Camera-type eye (tissue), 1 donor: ENCODE measurements at places on chromosomes 16 and 17. TPM values are rescaled to one million over a fixed set of nuclear protein-coding genes. Genes with fewer than 3 reads are reported as not detected.

The KCNH4 gene
- total RNA-seq, result not detected

The KRT33A gene
- not detected for total RNA-seq

The CD300LB gene
- 0.71 TPM for total RNA-seq

The KRT14 gene
- 51.0 TPM for total RNA-seq

The KRTAP9-8 gene
- total RNA-seq, result 0.44 TPM

The HSPB9 gene
- not detected for total RNA-seq

The PRAC1 gene
- total RNA-seq, result not detected

The APOBR gene
- total RNA-seq, result 0.60 TPM

The NPB gene
- total RNA-seq, result 4.9 TPM

The PLLP gene
- 2.7 TPM for total RNA-seq

The WIPF2 gene
- 13.6 TPM for total RNA-seq

The SLC12A3 gene
- not detected for total RNA-seq

The HOXB9 gene
- total RNA-seq, result not detected

The HSD3B7 gene
- 8.4 TPM for total RNA-seq

The SLC5A10 gene
- 0.11 TPM for total RNA-seq

The CD79B gene
- 0.77 TPM for total RNA-seq

The SGF29 gene
- total RNA-seq, result 17.3 TPM

The KRT20 gene
- total RNA-seq, result not detected

The ZG16B gene
- total RNA-seq, result 4.8 TPM

The CMTM4 gene
- 43.5 TPM for total RNA-seq

The TBC1D3K gene
- total RNA-seq, result not detected

The KRT24 gene
- total RNA-seq, result not detected

The IRF8 gene
- 10.4 TPM for total RNA-seq

The SEZ6 gene
- total RNA-seq, result 21.8 TPM

The TMIGD1 gene
- not detected for total RNA-seq

The PPP1R27 gene
- not detected for total RNA-seq

The CACNG3 gene
- 4.6 TPM for total RNA-seq

The PITPNM3 gene
- 5.3 TPM for total RNA-seq

The SGCA gene
- 13.5 TPM for total RNA-seq

The IL32 gene
- total RNA-seq, result 33.9 TPM

The MT1X gene
- total RNA-seq, result 28.3 TPM

The KRTAP16-1 gene
- total RNA-seq, result not detected

The CRYM gene
- total RNA-seq, result 58.2 TPM

The CD300E gene
- total RNA-seq, result not detected

The CDH3 gene
- 24.2 TPM for total RNA-seq

The C17orf50 gene
- not detected for total RNA-seq

The KRTAP4-3 gene
- total RNA-seq, result not detected

The HBZ gene
- total RNA-seq, result 2.2 TPM

The LGALS3BP gene
- total RNA-seq, result 129 TPM

The G6PC1 gene
- total RNA-seq, result not detected

The PLCG2 gene
- total RNA-seq, result 10.2 TPM

The SCNN1G gene
- 0.49 TPM for total RNA-seq

The ALOX15 gene
- 2.9 TPM for total RNA-seq

The C17orf78 gene
- not detected for total RNA-seq

The PIGQ gene
- total RNA-seq, result 36.3 TPM

The EVI2A gene
- total RNA-seq, result 2.3 TPM

The CLDN6 gene
- not detected for total RNA-seq

The INTS2 gene
- total RNA-seq, result 36.6 TPM

The TMEM98 gene
- 230 TPM for total RNA-seq

The MT4 gene
- not detected for total RNA-seq

The CCR7 gene
- total RNA-seq, result not detected

The MAP2K6 gene
- 27.4 TPM for total RNA-seq

The CRHR1 gene
- total RNA-seq, result 20.6 TPM
